ENCODE measurements at places on chromosomes 6 and 20.

- no peak for DNase-seq
These were observed 63.1 kb downstream of the ATXN1 start for GRCh38 chr6:16698162-16698533.

GRCh38 chr6:167664678-167665660, 161.7 kb upstream of the AFDN start:
- DNase-seq: no peak

GRCh38 chr6:31765910-31766794, 3.7 kb downstream of the SAPCD1 start:
- no peak for DNase-seq

DNA sequence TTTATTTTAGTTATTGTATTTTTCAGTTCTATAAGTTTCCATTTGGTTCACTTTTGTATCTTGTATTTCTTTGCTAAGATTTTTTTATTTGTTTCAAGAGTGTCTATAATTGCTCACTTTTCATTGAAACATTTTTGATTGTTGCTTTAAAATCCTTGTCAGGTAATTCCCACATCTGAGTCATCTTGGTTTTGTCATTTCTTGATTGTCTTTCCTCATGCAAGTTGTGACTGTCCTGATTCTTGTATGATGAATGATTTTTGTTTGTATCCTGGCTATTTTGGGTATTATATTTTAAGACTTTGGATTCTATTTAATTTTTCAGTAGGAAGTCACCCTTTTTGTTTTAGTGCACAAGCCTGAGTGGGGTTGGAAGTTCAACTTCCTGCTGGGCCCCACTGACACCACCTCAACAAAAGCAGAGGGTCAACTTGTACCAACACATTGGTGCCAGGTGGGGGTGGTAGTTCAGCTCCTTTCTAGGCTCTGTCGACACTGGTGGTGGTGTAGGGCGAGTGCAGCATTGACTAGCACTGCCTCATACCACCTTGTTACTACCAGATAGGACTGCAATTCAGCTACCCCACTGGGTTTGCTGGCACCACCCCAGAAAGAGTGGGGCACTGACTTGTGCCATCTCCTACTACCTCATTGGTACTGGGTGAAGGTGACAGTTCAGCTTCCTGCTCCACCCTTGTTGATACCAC, 8.8 kb downstream of the RSPH3 start:
- no peak for DNase-seq

GRCh38 chr20:40160097-40160550, 528.9 kb downstream of the MAFB start:
- no peak for DNase-seq

Measured in activated CD8-positive, alpha-beta memory T cell treated with anti-CD3 and anti-CD28 coated beads for 24 hours (primary cell).